Epithelial cell of proximal tubule (primary cell): ENCODE measurements at places on chromosomes 4 and X. TPM values are rescaled to one million over a fixed set of nuclear protein-coding genes. Genes with fewer than 3 reads are reported as not detected.
A peak's percentile ranks its signal among the peaks of the same experiment; 100 is the strongest.

DNA sequence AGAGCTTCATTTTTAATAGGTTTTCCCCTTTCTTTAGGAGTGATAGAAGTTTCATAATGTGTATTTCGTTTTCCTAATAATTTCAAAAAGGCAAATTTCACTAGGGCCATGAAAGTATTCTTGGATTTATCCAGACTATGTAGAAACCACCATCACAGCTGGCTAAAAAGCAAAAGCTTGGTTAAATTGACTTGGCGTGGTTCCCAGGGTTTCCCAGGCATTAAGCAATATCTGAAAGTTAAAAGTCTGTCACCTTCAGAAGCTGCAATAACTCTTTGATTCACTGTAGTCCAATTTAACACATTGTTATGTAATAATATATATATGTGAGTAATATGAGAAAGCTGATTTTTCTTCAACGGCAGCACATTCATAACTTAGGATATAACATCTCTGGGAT lies 38.3 kb downstream of the NDNF start:
- DNase-seq = peak; percentile 18

DNA sequence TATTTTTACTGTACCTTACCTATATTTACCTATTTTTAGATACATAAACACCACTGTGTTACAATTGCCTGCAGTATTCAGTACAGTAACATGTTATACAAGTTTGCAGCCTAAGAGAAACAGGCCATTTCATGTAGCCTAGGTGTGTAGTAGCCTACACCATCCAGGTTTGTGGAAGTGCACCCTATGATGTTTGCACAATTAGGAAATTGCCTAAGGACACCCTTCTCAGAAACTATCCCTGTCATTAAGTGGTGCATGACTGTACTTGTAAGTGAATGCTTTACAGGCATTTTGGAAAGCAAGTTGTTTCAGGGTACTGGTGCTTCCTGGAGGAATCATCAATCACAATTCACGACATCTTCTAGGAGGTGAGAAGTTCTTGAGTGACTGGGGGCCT lies 991.8 kb upstream of the SLIT2 start:
- DNase-seq = no peak

DNA sequence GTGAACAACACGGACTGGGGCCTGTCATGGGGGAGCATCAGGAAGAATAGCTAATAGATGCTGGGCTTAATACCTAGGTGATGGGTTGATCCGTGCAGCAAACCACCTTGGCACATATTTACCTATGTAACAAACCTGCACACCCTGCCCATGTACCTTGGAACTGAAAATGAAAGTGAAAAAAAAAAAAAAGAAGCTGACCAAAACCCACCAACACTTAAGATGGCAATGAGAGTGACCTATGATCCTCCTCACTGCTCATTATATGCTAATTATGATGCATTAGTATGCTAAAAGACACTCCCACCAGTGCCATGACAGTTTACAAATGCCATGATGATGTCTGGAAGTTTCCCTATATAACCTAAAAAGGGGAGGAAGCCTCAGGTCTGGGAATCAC lies 503.2 kb upstream of the CTSO start:
- no peak for DNase-seq

DNA sequence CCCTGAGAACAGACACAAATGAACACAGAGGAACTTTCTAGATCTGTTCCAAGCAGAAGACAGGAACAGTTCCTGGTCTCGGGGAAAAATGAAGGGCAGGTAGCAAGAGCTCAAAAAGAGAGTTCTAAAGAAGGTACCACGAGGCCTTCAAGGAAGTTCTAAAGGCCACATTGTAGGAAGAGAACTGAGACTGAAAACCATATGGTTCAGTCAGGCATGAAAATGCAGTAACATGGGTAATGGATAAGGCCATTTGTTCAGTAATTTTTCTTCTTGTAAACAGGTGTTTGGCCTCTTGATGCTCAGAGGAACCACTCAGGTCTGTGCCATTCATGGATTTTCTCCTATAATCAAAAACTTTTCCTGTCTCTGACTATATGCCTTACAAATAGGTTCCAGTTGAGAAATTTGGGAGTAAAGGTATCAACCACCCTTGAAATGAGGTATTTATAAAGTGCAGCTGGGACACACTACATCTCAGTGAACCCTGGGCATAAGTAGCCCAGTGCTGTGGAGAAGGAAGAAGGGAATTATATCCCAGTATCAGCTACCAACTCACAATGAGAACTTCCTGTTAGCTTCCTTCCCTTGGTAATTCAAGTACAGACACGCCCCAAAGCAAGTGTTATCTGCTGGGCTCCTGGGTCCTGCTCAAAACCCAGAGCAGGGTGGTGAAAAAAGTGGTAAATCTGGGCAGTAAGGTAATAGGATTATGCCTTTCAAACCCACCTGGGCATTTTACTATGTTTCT lies 277.9 kb downstream of the KLHL13 start:
- DNase-seq = no peak

DNA sequence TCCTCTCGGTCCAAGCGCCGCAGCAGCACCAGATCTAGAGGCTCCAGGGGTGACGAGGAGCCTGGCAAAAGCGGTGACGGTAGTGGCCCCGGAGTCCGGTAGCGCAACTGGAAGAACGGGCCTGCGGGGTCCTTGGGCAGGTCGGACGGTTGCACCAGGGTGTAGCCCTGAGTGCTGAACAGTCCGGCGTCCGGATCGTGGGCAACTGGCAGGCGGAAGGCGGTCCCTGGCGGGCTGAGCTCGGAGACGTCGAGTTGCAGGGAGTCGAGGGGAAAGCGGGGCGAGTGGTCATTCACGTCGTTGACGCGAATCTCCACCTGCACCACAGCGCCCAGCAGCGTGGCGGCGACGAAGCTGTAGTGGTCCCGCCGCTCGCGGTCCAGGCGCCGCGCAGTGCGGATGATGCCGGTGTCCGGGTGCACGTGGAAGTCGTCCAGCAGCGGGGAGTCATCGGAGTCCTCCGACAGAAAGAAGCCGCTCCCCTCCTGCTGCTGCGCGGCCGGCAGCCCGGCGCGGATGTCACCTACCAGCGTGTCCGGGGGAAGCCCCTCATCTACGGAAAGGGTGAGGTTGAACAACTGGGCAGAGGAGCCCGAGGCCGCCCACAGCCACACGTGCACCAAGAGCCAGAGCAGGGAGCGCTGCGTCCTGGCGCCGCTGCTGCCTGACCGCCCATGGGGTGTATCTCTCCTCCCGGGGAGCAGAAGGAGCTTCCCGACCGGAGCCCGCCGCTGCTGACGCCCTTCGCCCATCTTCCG lies 837 bp downstream of the DCHS2 start:
- DNase-seq = no peak

- DNase-seq = peak; percentile 3
These were observed 56.3 kb upstream of the LCORL start for GRCh38 chr4:18077808-18078207.

DNA sequence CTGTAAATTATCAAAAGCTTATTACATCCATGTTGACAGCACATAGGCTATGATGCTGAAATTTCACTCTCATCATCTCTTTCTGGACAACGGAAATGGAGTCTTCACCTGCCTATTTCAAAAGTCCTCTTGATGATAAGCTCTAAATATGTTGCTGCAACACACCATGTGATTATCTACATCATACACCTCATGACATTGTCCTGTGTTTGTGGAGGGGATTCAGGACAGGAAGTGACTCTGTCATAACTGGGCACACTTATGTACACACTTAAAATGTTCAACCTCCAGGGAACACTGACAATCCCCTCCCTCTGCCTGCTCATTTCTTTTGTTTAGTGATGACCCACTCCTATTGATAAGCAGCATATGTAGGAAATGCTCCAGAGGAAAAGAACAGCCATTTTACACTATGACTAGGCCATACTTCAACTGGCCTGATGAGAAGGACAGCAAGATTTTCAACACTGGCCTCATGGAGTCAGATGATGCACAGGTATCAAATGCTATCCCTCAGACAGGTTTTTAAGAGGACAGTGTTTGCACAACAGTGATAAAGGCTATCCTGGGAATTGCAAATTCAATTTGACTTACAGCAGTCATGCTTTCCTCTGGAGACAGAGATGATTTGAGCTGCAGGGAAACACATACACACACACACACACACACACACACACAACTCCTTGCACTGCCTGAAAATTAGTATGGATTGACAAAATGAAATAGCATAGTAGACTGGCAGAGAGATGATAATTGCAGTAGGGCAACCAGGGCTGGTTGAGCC lies 163.3 kb upstream of the RASGEF1B start:
- no peak for DNase-seq

GRCh38 chr4:140790765-140791164 lies 34.6 kb upstream of the TBC1D9 start:
- DNase-seq = no peak

DNA sequence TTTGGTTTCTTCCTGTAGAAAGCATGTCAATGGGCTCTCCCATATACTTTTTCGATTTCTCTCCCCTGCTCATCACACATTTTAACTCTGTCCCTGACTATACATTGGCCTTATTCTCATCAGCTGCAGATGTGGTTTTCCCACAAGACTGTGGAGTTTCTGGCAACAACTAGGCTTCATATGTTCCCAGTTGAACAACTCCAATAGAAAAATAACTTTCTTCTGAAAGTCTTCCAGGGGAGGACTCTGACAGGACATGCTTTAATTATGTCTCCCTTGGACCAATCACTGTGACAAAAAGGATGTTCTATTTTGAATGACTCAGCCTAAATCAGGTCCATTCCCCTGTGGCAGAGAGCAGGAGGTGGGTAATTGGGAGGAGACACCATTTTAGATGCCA lies 28.1 kb downstream of the SPANXC start:
- no peak for DNase-seq

DNA sequence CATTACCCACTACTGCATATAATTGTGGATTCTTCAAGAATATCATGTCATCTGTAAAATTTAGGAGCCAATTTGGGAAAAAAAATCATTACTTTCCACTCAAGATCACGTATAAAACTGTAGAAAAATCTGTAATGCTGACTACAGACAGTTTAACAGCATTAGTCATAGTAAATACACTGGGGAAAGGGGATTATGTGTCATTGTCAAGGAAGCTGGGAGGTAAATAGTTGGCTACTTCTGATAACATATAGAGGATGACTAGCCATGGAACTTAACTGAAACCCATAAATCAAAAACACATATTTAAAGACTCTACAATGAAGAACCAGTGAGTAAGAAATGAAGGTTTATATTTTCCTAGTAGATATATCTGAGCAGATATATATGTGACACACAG lies 1666.4 kb upstream of the IGFBP7 start:
- DNase-seq = no peak

GRCh38 chrX:153780678-153781427 lies at the start of gene SRPK3:
Gene SRPK3 (plus strand): TSS chrX:153781041. CDS start chrX:153781087, 46 bp downstream.
- no peak for DNase-seq

DNA sequence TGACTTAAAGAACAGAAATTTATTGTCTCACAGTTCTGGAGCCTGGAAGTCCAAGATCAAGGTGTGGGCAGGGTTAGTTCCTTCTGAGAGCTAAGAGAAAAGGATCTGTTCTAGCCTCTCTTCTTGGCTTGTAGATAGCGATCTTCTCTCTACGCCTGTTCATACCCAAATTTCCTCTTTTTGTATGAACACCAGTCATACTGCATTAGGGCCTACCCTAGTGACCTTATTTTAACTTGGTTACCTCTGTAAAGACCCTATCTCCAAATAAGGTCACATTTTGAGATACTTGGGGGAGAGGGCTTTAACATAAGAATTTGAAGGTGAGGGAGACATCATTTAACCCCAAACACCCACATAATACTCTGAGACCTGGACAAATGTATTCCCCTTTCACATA lies 55.6 kb upstream of the SPP1 start:
- DNase-seq = no peak

GRCh38 chrX:78687586-78687985 lies 28.5 kb upstream of the RTL3 start:
- no peak for DNase-seq

- DNase-seq = no peak
These were observed 205.4 kb downstream of the LDB2 start for GRCh38 chr4:16692961-16693506.

GRCh38 chr4:54173281-54173912 lies 55.7 kb upstream of the PDGFRA start:
- DNase-seq = no peak

- no peak for DNase-seq
These were observed 3.2 kb downstream of the CXorf65 start for GRCh38 chrX:71103110-71103983.

- DNase-seq = peak; percentile 36
These were observed 155.7 kb upstream of the MAP3K15 start for GRCh38 chrX:19670854-19671620.

DNA sequence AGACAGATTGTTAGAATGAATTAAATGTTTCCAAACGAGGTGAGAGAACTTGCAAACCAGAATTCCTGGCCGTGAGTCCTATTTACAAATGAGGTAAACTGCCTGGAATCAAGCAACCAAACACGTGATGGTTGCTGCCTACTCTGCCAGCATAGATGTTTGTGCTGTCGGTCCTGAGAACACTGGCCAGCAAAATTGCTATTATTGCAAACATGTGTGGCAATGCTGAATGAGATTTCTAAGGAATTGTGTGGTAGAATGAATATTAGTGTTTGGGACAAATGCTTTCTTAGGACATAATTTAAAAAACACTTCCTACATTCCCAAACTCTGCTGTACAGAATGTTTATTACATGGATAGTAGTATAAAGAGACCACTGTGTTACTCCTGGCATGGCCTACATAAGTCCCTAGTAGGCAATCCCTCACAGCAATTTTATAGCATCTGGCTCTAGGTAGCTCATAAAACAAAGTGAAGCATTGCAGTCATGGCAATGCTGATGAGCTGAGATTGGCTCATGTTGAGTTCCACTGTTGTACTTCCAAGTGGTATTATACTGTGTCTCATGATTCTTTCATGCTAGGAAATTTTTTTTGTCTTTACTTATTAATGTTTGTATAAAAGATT lies 605.2 kb upstream of the EPHA5 start:
- no peak for DNase-seq

The F11 gene
- total RNA-seq = not detected in 2 replicates

The ASMT gene
- total RNA-seq = not detected in 2 replicates

The ADAMTS3 gene
- 4.6 and 4.7 TPM in 2 replicates for total RNA-seq

The VCX2 gene
- not detected in 2 replicates for total RNA-seq

The GEMIN8 gene
- total RNA-seq = 23.0 and 25.9 TPM in 2 replicates

The MID2 gene
- 6.1 and 11.0 TPM in 2 replicates for total RNA-seq

The SSX4B gene
- not detected in 2 replicates for total RNA-seq

The SYNPO2 gene
- 0.40 and 0.43 TPM in 2 replicates for total RNA-seq

The KCNIP4 gene
- total RNA-seq = 0.17 and 0.80 TPM in 2 replicates

The WAS gene
- total RNA-seq = 0.29 TPM in 1 of 2 replicates, not detected in the other

The SMIM9 gene
- total RNA-seq = not detected in 2 replicates

The PPBP gene
- not detected in 2 replicates for total RNA-seq

The SORBS2 gene
- 11.6 and 20.3 TPM in 2 replicates for total RNA-seq
